ENCODE measurements at places on chromosomes 11 and 22.
A peak's percentile ranks its signal among the peaks of the same experiment; 100 is the strongest.

DNA sequence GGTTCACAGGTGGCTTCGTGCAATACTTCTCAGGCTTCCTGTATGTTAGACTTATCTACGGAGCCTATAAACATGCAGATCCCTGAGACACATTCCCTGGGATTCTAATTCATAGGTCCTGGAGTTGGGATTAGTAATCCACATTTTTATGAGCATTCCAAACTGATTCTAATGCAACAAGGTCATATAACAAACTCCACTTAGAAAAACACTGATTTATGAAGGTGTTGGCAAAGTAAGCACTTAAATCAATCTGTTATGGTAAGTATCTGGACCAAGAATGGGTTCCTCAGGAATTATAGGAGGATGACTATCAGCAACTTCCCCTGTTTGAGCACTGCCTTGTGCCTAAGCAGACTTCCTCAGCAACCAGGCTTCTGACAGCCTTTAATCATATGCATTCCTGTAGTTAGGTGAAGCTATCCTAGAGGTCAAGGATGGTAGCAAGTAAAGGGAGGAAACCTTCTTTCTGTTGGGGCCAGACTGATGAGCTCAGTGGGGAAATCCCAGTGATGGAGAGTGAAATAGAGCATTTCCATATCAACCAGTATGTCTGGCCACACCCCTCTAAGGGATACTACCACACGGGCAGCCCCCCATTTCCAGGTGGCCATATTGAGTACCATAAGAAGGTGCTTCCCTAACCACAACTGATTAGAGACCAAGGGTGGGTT lies 89.6 kb downstream of the RASSF10 start:
- DNase-seq, result no peak

DNA sequence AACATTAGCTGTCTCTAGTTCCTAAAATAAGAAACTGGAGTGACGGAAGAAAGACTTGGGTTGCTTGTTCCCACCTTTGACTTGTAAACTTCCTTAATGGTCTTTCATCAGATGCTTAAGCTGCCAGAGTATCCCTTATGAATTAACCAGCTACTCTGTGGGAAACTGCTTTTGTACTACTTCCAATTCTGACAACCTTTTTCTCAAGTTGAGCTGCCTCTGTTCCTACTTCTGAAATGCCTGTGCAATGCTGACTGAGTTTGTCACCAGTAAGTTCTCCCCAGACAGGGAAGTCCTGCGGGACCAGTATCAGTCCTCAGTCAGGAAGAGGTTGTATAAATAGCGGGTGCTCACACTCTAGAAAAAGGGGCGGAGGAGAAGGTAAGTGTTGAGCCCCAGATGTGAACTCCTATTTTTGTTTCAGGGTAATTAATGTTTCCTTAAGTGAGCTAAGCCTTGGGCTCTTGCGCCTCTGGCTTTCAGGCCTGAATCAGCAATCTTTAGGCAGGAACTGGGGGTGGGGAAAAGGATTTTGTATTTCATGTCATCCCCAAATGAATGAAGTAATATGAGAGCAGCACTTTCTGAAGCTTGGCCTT lies 67.2 kb downstream of the CECR2 start:
- DNase-seq, result no peak

DNA sequence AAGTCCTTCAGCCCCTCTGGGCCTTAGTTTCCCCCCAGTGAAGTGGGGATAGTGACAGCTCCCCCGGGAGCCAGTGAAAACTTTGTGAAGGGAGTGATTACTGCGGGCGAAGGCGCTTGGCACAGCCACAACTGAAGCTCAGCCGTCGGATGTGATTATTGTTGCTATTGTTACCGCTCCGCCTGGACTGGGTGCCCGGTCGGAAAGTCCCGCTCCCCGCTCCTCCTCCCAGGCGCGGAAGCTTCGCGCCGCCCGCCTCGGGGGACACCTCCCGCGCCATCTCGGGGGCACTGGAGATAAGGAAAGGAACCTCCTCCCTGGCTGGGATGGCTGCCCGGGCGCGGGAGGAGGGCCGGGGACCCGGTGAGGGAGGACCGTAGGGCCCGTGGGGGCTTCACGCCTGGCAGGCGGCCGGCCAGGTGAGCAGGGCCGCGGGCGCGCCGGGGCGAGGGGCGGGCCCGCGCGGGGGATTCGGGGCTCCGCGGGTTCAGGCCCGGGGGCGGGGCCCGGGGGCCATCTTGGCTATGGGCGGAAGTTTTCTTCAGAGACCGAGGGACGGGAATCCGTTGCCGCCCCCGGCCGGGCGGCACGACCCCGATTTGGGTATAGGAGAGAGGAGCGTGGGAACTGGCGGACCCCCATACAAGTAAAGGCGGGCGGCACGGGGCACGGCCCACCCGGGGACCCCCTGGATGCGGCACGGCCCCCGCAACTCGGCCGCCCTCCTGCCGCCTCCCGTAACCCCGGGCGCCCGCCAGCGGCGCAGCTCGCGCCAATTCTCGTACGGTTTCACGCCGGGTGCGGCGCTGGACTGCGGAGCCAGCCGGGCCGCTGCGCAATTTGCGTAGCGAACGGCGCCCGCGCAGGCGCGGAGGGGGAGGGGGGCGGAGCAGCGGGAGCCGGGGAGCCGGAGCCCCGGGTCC lies at the start of gene GPR137:
TSS of gene GPR137 (plus strand) at position 887 of the 923 bp plus-strand sequence. CDS start 677 bp downstream, outside the sequence.
- DNase-seq, result no peak

DNA sequence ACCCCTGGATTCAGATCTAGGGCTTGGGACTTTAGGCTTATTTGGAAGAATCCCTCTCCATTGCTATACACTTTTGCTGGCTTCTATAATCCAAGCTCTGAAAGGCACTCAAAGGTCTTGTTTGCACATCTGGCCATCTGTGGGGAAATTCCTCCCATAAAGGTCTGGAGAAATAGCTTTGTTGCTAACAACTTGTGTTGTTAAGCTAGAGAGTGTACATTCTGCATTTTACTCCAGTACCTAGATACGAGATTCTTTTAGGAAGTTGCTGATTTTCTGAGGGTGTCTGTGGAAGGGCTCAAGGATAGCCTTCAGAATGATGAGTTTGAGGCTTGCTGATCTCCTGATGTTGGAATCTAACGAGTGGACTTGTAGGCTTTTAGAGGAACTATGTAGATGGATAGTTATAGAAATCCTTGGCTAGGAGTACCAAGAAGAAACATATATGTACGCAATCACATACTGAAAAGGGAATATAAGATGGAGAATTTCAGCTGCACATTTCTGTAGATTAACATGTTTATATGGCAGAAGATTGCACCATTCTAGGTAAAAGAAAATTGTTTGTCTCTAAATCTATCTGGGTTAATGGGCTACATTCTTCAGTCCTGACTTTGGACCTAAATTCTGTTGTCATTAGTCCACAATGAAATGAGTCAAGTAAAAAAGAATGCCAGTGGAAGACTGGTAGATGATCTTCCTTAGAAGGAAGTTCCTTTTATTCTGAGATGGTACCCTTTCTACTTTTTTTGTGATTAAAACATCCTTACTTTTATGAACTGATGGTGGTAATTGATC lies 51.0 kb downstream of the UBASH3B start:
- no peak for DNase-seq

GRCh38 chr11:113579292-113579940 lies 104.2 kb upstream of the DRD2 start:
- peak; percentile 44 for DNase-seq
